Kidney (tissue), 22 donors: ENCODE measurements at places on chromosomes 5 and 9. TPM values are rescaled to one million over a fixed set of nuclear protein-coding genes. Genes with fewer than 3 reads are reported as not detected.
A peak's percentile ranks its signal among the peaks of the same experiment; 100 is the strongest.

DNA sequence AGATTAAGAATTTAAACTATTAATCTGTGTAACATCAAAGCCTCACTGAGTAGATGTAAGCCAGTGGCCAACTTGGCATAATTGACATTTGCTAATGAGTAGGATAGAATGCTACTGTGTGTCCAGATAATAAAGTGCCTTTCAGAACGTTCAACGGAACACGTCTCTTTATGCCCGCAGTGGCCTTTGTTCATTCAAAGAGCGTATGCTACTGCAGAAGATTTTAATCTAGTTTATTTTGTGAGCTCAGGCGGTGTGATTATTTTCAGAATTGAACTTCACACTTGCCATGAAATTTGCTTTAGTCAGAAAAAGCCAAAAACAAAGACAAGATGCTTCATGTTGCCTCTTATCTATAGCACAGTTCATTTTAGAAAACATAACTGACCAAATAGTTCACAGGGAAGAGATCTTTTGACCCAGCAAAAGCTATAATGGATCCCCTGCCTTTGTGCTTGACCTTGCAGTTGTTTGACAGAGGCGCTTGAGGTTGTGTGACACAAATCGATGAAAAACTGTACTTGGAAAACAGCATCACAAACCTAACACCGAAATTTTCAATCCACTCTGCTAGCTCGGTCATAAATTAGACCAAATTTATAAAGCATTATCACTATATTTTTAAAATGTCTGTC lies 530.9 kb upstream of the TYRP1 start:
- DNase-seq = no peak

GRCh38 chr9:33040792-33041431 lies 15.8 kb downstream of the DNAJA1 start:
- DNase-seq = no peak

- no peak for DNase-seq
Measured at GRCh38 chr9:5425006-5425628, 12.6 kb downstream of the PLGRKT start.

- no peak for DNase-seq
Measured at GRCh38 chr9:13143281-13143680, 136.2 kb downstream of the MPDZ start.

GRCh38 chr5:55104946-55105701 lies 2.7 kb downstream of the GZMA start:
- no peak for DNase-seq

GRCh38 chr9:27629425-27629824 lies 56.1 kb upstream of the C9orf72 start:
- no peak for DNase-seq

GRCh38 chr5:172410662-172411483 lies 43.5 kb downstream of the SH3PXD2B start:
- DNase-seq = no peak

DNA sequence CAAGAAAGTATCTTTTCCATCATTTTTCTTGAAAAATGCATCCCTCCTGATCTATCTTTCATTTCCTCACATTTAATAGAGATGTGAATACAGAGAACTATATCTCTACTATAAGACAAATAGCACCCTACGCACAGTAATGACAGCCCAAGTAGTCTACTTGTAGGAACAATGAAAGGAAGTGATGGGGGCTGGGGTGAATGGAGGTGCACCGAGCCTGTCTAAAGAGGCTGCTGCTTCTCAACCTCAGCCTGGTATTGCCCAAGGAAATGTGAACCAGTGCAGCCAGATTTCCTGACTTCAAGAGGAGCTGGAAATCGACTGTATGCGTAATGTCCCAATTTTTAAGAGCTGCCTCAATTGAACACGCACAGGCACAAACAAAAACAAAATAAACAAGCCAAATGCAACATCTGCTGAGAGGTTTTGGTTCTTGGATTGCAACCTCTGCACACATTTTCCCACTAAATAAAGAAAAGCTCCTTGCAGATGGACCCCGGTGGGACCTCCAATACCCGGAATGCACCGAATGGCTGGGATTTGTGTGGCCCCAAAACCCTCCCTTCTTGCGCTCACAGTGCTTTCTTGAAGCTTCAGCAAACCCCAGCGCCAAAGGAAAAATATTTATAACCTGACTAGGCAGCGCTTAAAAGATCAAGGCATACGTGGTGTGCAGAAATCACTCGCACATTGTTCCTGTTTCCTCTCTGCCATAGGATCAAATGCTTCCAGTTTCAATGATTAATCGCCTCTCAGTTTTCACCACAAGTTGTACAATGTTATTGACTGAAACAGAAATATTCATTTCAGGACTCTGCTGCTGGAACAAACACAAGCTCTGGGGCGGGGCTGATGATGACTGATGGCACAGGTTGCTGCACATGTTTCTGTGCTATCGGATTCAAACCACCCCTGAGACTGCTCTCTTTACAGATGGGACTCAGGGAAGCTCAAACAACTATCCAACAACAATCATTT lies 68.3 kb downstream of the KCNIP1 start:
- DNase-seq = peak; percentile 36

- DNase-seq = peak; percentile 83
Measured at GRCh38 chr9:26326563-26326962, 566.0 kb downstream of the CAAP1 start.

DNA sequence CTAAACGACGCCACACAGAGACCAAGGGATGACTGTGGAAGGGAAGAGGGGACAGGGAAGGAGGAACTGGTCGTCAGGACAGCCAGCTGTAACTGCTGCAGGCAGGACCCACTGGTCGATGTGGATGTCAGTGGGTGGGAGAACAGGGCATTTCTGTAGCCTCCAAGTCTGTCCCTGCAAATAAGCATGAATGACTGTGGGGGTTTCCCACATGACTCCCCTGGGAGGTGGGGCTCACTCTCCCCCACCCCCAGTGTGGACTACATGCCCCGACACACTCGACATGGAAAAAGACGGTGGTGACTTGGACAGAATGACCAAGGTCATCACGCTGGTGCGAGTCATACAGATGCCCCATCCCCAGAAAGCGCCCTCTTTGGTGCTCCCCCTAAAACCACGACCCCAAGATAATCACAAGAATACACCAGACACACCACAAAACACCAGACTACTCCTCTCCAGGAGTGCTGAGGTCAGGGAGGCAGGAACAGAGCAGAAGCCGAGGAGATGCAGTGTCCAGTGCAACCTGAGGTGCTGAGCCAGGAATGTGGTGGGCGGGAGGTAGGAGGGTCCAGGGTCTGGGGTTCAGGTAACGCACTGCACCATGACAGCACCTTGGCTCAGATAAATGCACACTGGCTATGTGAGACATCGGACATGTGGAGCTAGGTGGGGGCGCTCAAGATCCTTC lies 64.9 kb downstream of the SECISBP2 start:
- DNase-seq = no peak

- no peak for DNase-seq
Measured at GRCh38 chr5:52794519-52794918, 6.8 kb downstream of the ITGA1 start.

BTNL8 gene
- polyA plus RNA-seq = 1.2 TPM

DNA sequence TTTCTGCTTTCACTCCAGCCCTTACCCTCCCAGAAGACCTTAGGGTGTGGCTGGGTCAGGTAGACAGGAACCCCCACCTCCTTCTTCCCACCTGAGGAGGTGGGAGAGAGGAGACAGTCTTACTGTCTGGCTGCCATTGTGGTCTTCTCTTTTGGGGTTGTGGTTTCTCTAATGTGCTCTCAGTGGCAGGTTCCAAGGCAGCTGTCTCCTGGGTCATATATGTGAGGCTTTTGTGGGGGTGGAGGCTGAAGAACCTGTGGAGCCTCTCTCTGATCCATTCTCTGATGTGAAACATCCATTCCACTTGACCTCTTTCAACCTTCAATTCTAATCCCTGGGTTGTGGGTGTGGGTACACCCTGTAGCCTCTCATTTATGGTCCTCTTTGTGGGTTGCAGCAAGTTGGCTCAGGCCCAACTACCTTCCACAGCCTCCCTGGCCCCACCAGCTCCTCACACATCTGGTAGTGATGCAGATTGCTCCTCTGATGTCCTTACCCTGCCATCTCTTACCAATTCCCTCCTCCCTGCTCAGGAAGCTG lies 118.4 kb downstream of the CEP120 start:
- DNase-seq = no peak

DNA sequence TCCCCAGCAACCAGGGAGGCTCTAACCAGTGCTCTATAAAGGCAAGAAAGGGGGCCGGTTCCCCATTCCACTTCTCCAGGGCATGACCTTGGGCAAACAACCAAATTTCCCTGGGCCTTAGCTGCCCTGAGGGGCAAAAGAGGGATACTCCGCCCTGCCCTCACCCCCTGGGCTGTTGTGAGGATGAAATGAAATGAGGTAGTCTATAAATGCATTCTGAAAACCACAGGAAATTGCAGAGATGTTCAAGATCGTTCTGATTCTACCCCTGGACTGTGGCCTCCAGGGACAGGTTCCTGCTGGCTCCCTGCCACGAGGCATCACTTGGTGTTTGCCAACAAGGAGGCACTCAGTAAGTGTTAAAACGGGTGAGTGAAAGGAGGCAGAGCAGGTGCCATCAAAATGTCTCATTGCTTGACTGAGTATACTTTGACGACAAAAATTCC lies 5.7 kb downstream of the RAPGEF1 start:
- DNase-seq = peak; percentile 78

DNA sequence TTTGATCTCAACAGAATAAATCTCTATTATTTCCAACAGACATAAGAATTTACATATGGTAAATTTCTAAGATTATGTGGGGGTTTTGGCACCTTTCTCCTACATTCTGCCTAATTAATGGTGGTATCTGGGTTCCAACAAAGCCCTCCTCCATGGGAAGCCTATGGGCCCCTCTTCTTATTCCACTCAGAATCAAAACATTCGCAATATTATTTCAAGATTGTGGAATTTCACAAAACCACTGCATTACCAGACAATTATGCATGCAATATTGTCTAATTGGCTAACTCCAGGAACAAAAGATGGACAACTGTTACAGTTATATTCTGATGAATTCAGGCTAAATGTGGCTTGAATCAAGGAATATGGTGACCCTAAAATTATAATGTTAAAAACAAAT lies 434.0 kb downstream of the NFIB start:
- no peak for DNase-seq

- DNase-seq = no peak
Measured at GRCh38 chr5:1235379-1235778, 10.2 kb downstream of the SLC6A18 start.

DNA sequence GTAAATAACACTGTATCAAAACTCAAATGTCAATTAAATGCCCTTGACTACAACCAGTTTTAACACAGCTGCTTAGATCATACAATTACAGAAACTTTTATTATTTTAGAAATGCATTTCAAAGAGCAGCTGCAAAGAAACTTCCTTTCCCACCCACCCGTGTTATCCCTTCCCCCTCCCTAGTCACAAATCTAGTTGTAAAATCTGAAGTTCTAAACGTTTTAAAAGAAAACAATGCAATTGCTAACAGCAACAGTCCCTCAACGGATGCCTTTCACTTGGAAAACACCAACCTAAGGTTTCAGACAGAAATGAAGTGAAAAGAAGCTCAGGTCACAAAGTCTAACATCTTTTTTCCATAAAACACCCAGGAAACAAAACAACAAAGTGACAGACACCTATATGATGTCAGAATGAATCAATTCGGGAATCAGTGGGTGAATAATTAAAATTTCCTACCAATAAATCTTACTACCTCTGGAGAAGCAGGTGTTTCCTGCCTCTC lies 100.3 kb downstream of the FBXW11 start:
- DNase-seq = peak; percentile 56

- no peak for DNase-seq
Measured at GRCh38 chr5:31731710-31732301, 92.9 kb downstream of the PDZD2 start.

DNA sequence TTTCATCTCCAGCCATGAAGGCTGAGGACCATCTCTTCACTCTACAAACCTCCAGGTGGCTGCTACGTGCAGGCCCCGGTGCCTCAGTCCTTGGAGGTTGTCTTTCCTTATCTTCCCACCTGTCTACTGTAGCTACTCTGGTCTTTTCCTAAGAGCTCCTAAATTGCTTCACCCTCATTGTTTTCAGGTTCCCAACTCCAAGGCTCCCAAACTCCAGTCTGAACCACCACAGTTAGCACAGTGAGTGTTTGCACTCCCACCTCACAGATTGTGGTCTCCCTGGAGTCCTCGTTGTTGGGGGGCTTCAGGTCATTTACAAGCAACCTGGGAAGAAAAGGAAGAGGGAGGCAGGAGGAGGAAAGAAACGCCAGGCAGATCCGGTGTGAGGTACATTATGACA lies 85.3 kb downstream of the NSUN2 start:
- no peak for DNase-seq

DNA sequence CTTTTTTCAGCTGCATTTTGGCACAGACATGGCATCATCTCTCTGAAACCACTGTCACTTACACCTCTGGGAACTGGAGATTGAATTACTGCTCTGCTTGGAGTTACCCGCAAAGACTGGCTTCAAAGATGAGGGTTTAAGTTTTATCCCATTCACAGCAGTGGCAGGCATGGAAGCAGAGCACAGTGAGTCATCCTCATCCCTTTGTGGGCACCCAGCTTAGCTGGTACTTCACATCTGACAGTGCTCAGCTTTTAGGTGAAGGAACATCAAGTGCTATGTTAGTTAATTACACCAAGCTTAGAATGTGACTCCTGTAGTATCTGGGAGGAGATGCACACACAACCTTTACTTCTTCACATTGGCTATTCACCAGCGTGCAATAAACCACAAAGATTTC lies 24.8 kb upstream of the ALDH1A1 start:
- no peak for DNase-seq

DNA sequence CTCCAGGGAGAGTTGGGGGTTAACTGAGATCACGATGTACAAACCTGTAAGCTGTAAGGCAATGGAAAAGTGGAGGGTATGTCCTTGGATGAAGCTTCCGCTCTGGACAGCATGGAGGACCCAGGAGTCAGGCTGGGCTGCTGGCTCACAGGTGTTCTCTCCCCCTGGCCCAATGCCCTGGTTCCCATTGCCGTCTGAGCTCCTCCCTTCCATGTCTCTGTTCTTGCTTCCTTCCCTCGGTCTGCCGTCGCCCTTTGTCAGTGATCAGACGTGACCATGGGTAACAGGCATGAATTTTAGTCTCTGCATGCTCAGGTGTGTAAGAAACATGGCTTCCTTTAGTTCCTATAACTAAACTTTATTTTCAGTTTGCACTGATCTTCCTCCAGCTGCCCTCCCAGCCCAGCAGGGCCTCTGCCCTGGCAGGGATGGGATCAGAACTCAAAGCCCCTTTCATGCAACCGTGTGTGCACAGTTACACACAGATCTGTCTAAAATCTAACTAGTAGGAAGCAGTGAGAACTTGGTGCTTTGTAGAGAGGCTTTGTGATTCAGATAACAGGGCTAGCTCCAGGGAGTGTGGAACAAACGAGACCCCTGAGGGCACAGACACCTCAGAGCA lies 51.7 kb upstream of the KCNMB1 start:
- no peak for DNase-seq

GRCh38 chr9:128254362-128254761 lies 21.4 kb downstream of the GOLGA2 start:
- no peak for DNase-seq

DNA sequence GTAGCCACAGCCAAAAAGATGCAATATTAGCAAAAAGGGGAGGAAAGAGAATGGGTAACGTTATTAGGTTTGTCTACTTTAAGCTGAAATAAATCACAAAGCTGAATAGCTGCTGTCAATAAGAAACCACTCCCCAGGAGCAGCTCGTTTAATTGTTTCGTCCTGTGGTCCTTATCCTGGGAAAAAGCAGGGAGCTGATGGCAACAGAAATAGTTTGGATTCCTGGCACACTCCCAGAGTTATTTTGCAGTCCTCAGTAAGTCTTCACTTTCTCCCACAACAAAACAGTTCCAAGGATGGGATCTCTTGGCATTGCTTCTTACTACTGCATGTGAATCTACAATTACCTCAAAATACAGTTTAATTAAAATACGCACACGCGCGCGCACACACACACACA lies 28.8 kb downstream of the FRMD3 start:
- peak; percentile 75 for DNase-seq

GRCh38 chr5:124234022-124234769 lies 512.2 kb downstream of the ZNF608 start:
- no peak for DNase-seq
